Suppressor macrophage (primary cell): ENCODE measurements at places on chromosomes 13 and 19.
A peak's percentile ranks its signal among the peaks of the same experiment; 100 is the strongest.

- DNase-seq = no peak
These were observed 64.4 kb downstream of the B3GLCT start for GRCh38 chr13:31264151-31264550.

DNA sequence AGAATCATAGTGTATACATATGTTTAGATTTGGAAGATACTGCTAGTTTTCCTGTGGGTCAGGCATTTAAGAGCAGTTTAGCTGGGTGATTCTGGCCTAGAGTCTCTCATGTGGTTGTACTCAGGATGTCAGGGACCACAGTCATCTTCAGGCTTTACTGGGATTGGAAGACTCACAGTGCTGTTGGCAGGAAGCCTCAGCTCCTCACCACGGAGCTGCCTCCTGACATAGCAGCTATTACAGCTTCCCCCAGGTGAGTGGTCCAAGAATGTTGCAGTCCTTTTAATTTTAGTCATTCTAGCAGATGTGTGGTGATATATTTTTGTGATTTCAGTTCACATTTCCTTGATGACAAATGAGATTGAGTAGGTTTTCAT lies 16.9 kb upstream of the GPR18 start:
- no peak for DNase-seq

- no peak for DNase-seq
These were observed 60.7 kb upstream of the FGF14 start for GRCh38 chr13:102462570-102462969.

GRCh38 chr19:33639035-33639681 lies 17.4 kb downstream of the CHST8 start:
- DNase-seq = no peak

GRCh38 chr19:35744430-35745327 lies 539 bp downstream of the U2AF1L4 start:
- peak; percentile 98 for DNase-seq

GRCh38 chr13:101567841-101568240 lies 115.4 kb downstream of the ITGBL1 start:
- DNase-seq = no peak

DNA sequence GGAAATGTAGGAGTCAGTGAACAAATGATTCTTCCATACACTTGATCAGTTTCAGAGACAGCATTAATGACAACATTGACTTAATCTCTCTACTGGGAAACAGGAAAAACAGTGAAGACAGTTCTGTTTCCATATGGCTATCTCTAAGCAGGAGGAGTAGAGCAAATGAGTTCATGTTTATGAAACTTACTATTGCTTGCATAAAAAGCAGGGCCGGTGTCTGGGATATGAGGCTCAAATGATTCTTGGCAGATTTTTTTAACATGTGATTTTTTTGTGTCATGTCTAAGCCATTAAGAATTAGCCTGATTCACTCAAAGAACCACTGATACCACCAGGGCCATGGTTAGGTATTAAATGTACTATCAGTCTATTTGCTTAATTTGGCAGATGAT lies 141.9 kb downstream of the SLC7A1 start:
- DNase-seq = no peak

DNA sequence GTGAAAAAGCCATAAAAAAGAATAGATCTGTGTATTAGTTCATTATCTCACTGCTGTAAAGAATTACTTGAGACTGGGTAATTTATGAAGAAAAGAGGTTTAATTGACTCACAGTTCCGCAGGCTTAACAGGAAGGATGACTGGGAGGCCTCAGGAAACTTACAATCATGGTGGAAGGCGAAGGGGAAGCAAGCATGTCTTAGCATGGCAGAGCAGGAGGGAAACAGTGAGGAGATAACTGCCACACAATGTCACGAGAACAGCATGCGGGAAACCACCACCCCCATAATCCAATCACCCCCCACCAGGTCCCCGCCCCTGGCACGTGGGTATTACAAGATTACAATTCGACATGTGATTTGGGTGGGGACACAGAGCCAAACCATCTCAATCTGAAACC lies 39.1 kb upstream of the EEF1AKMT1 start:
- DNase-seq = no peak

GRCh38 chr13:106887686-106888085 lies 319.7 kb upstream of the ARGLU1 start:
- DNase-seq = no peak

- DNase-seq = peak; percentile 46
These were observed 122.9 kb downstream of the OLFM4 start for GRCh38 chr13:53151336-53152056.

DNA sequence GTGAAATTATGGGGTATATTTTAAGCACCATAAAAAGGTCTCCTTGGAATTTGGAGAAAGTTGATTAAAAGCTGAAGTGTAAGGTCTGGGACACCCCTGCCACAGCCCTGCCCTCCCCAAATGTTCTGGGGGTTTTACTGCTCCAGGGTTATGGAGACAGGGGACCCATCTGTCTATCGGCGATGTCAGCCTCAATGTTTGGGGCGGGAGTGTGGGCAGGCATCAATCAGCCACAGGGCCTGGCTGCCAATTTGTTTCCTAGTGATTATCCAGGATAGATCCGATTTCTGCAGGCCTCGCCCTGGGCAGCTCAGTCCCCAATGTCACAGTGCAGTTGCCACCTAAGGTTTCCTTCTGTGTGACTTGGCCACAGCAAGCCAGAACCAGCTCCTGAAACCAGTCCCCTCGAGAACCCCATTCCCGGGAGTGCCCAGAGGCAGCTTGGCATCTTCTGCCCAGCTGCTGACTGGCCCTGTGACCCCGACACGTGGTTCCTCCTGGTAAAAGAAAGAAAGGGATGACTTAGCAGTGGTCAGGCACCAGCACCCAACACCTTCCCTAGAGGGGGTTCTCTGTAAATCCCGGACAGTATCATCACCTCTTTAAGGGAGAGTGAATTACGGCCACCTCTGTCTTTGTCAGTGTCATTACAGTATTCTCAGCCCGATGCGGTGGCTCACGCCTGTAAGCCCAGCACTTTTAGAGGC lies 41.6 kb downstream of the MYO9B start:
- no peak for DNase-seq

DNA sequence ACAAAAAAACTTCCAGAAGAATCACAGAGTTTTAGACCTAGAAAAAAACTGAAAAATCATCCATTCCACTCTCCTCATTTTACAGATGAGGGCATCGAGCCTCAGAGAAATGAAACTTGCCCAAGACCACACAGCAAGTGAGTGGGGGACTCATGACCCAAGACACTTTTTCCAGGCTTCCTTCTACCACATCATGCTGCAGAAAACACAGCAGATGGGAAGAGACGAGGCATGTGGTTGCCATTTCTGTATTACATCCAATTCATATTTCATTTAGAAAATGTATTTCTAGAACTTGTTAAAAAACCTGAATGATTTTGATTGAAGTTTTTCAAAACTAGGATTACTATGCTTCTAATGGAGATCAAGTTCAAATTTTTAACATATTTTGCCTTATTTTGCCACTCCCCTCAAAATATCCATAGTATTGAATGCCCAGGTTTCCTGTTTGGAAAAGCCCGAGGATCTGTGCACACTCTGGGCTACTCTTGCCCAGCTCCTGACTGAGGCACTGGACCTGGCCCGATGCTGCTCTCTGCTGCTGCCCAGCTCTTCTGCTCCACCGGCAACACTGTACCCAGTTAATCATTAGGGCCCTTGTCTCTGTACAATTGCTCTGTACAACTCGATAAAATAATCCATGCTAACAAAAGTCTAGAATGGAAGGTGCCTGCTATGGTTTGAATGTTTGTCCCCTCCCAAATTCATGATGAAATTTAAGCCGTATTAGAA lies 157.4 kb downstream of the EFNB2 start:
- no peak for DNase-seq

GRCh38 chr19:32416749-32417456 lies 11.3 kb downstream of the DPY19L3 start:
- DNase-seq = no peak

DNA sequence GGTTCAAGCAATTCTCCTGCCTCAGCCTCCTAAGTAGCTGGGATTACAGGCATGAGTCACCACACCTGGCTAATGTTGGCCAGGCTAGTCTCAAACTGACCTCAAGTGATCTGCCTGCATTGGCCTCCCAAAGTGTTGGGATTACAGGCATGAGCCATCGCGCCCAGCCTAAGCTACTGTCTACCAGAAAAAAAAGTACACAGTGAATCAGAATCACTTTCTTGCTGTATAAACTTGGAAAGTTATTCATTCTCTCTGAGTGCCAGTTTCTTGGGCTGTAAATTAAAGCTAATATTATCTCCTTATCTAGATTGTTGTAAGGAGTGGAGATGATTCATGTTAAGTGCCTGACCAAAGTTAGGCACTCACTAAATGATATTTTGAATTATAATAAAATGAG lies 242.8 kb downstream of the ENOX1 start:
- DNase-seq = no peak

- DNase-seq = no peak
These were observed 58.3 kb upstream of the MRI1 start for GRCh38 chr19:13705928-13706447.

DNA sequence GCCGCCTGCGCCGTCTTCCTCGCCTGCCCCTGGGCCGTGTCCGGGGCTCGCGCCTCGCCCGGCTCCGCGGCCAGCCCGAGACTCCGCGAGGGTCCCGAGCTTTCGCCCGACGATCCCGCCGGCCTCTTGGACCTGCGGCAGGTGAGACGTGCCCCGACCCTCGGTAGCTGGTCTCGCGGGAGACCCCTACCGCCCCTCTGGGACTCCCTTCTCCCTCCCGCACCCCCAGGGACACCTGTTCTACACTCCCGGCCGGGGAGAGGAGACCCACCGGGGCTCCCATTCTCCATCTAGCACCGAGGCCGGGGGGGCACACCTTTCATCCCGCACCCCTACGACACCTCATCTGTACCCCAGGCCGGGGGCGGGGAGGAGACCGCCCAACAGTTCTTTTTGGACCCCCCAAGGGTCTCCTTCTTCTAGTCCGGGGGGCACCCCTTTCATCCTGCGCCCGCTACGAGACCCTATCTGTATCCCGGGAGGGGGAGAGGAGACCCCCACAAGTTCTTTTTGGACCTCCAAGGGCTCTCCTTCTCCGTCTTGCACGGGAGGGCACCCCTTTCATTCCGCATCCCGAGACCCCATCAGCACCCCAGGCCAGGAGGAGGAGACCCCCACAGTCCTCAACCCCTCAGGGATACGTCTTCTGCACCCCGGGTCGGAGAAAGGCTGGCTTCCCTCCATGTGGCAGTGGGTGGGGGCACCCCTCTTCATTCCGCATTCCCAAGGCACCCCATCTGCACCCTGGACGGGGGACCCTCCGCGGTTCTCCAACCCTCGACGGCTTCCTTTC lies 533 bp downstream of the TNFSF9 start:
- no peak for DNase-seq
